Mesenteric fat pad (tissue), 1 donor: ENCODE measurements at places on chromosomes 7 and 10.
A peak's percentile ranks its signal among the peaks of the same experiment; 100 is the strongest.

GRCh38 chr10:18710201-18710653 is 51.0 kb downstream of the ARL5B start:
- DNase-seq, result no peak

- DNase-seq, result no peak
These were observed 67.3 kb downstream of the NHLRC2 start for GRCh38 chr10:113921561-113922370.

DNA sequence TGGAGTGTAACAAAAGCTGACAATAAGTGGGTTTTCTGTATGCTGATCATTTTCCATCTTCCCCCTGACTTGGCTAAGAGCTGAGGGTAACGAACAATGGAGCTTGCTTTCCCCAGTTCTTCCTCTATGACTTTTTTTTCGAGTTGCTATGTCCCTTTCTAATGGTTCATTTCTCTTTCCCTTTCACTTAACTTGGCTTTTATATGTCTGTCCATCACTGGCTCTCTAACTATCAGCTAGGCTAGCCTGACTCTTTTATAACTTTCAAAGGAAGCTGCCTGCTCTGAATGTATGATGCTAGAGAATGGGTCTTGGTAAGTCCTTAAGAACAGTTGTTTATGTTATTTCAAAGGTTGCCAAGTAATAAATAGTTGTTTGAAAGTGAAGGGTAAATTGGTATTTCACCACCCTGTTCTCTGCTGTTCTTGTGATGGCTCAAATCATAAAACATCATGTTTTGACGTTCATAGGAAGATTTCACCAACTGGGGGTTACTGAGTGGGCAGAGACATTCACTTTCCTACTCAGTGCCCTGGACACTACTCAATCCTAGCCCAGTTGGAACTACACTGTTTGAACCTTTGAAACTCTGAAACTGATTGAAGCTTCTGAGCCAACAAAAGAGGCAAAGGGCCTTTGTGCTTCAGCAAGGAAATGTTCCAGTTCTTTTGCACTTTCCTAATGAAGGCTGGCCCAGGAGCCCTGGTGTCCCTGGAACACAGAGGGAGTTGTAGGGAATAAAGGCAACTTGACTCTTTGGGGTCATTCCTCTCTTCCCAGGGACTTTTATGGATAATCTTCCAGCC is 85.4 kb upstream of the PHYHIPL start:
- DNase-seq, result no peak

GRCh38 chr7:100568896-100569844 is 4.5 kb downstream of the SAP25 start:
- no peak for DNase-seq

DNA sequence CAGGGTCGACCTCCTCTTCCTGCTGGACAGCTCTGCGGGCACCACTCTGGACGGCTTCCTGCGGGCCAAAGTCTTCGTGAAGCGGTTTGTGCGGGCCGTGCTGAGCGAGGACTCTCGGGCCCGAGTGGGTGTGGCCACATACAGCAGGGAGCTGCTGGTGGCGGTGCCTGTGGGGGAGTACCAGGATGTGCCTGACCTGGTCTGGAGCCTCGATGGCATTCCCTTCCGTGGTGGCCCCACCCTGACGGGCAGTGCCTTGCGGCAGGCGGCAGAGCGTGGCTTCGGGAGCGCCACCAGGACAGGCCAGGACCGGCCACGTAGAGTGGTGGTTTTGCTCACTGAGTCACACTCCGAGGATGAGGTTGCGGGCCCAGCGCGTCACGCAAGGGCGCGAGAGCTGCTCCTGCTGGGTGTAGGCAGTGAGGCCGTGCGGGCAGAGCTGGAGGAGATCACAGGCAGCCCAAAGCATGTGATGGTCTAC is 46.9 kb downstream of the VWA2 start:
- no peak for DNase-seq

DNA sequence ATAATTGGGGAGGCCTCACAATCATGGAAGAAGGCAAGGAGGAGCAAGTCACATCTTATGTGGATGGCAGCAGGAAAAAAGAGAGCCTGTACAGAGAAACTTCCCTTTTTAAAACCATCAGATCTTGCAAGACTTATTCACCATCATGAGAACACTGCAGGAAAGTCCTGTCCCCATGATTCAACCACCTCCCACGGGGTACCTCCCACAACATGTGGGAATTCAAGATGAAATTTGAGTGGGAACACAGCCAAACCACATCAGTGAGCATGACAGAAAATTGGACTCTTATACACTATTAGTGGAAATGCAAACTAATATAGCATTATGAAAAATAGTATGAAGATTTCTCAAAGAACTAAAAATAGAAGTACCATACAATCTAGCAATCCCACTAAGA is 271.2 kb downstream of the MAGI2 start:
- no peak for DNase-seq

DNA sequence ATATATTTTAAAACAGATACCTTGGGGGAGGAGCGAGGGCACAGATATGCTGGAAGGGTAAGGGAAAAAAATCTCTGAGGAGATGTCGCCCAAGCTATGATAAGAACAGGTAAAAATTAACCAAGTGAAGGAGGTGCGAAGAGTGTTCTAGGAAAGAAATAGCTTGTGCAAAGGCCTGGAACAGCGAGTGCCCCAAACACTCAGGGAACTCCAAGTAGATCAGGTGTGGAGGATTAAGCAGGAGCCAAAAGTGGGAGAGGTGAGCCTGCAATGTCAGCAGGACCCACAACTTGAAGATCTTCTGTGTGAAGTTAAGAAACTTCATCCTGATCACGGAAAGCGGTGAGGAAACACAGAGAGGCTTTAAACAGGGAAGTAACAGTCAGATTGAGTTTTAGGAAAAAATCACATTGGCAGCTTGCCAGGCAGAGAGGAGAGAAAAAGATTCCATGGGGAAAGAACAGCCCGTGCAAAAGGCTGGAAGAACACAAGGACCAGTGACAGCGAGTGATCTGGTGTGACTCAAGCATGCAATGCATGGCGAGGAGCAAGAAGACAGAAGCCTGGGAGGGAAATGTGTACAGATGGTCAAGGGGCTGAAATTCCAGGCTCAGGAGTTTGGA is 30.7 kb downstream of the FGF8 start:
- no peak for DNase-seq

DNA sequence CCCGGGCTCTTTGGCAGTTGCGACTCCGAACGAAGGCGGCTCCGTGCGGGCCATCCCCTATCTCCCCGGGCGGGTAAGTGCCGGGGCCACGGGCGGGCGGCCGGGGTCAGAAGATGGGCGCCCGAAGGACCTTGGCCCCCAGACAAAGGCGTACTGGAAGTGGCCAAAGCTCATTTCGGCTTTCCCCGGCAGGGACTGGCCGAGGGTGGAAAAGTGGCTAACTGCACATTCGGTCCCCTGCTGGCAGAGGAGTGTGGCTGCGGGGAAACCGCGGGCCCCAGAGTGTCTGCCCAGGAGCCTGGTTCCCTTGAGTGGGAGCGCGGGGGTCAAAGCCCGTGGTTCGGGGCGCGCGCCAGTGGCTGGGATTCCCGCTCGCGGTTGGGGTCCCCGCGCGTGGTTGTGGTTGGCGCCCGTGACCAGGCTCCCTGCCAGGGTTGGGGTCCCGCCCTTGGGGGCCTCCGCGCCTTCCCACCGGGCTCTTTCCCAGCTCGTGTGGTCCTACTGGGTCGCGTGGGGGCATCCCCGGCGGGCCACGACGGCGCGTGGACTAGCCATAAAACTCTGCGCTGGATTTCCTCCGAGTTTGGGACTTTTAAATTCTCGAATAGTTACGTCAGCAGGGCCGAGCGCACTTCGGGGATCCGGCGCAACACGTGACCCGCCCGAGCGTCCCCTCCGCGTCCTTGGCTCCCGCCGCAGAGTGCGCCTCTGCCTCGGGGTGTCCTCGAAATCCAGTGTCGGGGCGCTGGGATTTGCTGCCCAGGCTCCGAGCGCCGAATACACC is 124.4 kb downstream of the TACC2 start:
- DNase-seq, result no peak

DNA sequence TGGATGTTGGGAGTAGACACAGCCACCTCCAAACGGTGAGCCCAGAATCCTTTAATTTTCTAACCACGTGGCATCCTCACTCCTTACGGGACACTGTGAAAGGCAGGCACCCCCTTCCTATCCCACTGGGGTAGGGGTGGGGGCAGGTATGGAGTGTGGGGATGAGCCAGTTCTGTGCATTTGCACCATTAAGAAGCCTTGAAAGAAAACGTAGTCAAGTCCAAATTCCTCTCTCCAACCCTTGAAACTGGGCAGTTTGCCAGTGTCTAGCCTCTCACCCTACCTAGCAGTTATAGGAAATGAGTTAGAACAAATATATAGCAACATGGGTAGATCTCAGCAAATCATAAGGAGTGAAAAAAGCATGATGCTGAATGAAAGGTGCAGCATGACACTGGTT is 92.4 kb upstream of the LEP start:
- DNase-seq, result no peak

GRCh38 chr10:83935911-83936310 is 203.4 kb upstream of the GHITM start:
- DNase-seq, result no peak

DNA sequence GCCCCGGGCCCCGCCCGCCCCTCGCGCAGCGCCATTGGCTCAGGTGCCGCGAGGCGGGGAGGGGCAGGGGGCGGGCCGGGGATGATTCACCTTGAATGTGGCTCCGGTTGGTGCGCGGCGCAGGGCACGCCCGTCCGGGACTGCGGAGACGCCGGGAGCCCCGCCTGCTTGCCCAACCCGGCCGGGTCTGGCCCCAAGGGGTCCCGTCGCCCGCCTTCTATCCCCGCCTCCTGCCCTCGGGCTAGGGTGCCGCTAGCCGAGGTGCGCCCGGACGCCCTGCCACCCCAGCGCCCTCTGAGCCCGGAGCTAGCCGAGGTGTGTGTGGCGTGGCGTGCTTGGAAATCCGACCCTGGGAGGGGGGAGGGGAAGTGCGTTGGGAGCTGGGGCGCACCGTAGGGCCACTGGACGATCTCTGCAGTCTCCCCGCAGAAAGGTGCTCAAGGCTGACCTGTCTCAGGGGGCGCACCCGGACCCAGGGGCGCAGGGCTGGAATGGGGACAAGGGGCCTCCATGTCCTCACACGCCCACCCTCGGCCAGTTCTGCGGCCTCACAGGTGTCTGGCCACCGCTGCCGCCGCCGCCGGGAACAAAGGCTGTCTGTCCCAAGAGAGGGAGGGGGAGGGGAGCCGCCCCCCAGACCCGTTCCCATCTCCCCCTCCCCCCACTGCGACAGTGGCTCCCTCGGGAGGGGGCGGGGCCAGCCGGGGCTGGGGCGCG is 168.9 kb downstream of the NRF1 start:
- DNase-seq, result no peak

- DNase-seq, result no peak
These were observed 6.5 kb downstream of the TMEM176B start for GRCh38 chr7:150793569-150794238.

GRCh38 chr10:77695186-77695585 is 57.6 kb upstream of the KCNMA1 start:
- no peak for DNase-seq

GRCh38 chr10:8726084-8726778 is 671.7 kb downstream of the GATA3 start:
- DNase-seq, result no peak

- no peak for DNase-seq
These were observed 55.3 kb upstream of the C7orf33 start for GRCh38 chr7:148535217-148535616.

DNA sequence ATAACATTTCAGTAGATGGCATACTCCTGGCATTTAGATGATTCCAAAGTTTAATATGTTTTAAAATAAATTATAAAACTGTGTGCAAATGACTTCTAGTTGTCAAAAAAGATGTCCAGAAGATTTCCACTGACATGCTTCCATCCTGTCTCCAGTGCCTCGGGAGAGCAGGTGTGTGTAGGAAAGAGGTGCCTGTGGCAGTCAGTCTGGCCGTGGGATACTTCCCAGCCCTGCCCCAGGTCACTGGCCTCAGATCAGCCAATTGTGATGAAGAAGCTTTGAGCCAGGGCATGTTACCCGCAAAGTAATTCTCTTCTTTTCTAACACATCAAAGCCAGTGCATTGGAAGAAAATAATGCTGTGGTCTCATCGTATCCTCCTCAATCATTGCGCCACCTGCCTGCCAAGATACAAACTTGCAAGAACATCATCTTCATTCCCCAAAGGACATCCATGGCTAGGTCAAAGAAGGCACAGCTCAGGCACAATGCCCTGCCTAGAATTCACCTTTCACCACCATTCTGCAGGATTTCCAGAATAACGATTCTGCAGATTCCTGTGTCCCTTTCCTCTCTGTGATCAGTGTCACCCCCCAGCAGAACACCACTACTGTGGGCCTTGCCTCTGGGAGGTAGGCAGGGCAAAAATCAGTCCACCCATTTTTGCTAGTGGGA is 6.3 kb upstream of the KCNMA1 start:
- no peak for DNase-seq

GRCh38 chr10:47353351-47353750 is 5.2 kb downstream of the RBP3 start:
- DNase-seq, result peak; percentile 47

GRCh38 chr10:132457328-132458070 is 60.5 kb downstream of the PWWP2B start:
- no peak for DNase-seq

GRCh38 chr7:29328045-29328444 is 133.5 kb downstream of the CHN2 start:
- DNase-seq, result no peak

- no peak for DNase-seq
These were observed 27.2 kb upstream of the ZNF273 start for GRCh38 chr7:64875658-64876406.

- DNase-seq, result no peak
These were observed 46.2 kb downstream of the TMEM60 start for GRCh38 chr7:77752016-77752415.

DNA sequence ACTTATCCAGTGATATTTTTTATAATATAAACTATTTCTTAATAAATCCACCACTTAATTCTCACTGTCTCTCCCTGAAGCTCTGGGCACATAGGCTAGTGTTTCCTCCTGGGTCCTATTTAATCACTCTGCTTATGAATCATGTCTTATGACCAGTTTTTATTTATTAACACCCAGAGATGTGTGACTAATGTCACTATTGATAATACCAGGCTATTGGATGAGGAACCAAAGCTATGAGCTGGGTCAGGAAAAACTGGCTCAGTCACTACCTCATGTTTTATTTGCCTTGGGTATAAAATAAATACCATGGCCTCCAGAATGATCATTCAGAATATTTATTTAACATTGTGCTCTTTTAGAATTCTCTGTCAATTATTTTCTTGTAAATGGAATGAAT is 5.2 kb downstream of the SEMA3E start:
- no peak for DNase-seq

DNA sequence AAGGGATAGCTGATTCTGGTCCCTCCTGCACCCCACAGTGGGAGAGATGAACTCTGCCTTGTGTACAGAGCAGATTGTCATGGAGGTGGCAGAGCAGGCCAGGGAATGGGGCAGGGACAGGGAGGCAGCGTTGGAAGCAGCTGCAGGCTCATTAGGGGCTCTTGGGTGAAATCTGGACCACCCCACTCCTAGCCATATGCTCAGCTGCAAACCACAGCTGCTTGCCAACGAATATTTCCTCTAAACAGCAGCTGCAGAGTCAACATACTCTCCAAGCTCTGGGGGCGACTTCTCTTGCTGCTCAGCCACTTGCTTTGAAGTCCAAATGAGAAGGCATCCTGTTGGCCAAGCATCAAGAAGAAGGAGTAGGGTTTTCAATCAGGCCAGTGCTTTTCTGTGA is 302.3 kb upstream of the AUTS2 start:
- DNase-seq, result no peak
